ENCODE measurements at places on chromosomes 5 and 9.

- no peak for DNase-seq
Measured at GRCh38 chr9:116635908-116636307, 51.2 kb upstream of the TRIM32 start.

- no peak for DNase-seq
Measured at GRCh38 chr9:27791311-27791710, 218.0 kb upstream of the C9orf72 start.

- DNase-seq: no peak
Measured at GRCh38 chr5:88695232-88695631, 187.8 kb downstream of the MEF2C start.

DNA sequence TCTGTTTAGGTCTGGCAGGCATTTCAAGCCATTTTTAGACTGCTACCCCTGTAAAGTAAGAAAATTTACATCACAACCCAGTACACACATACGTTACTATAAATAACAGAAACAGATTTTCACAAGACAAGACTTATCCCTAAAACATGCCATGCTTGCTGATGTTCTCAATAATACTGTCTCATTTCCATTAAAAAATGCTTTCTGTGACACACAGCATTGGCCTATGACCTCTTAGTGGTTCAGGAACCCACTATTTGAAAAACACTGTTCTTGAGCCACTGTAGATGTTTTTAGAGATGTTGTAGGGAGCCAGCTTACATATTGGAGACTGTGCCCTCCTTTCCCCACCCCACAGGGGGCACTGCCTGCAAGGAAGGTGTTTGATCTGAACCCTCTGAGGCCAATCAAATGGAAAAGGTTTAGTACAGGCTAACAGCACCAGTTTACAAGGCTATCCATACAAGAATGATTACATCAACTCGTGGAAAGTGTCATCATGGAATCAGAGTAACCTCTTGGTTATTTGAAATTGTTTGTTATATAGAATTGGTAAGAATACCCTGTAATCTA is 30.8 kb downstream of the ZSWIM6 start:
- DNase-seq: no peak

DNA sequence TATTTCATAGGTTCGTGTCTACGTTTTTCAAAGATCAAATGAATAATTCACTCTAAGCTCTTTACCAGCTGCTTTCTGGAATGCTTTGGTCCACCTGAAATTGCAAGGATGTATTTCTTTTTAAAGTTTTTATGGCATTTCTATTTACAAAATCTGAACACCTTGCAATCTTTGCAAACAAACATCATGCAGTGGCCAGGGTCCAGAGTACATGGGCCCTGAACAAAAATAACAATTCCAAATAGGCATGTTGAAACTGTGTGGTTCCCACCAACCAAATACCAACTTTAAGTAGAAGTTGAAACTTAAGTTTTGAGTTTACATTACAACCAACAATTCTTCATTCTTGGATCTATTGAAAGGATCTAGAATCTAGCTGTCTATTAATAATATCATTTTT is 180.1 kb upstream of the FTMT start:
- DNase-seq: no peak

GRCh38 chr5:78050888-78051287 is 243.6 kb downstream of the AP3B1 start:
- no peak for DNase-seq

All from smooth muscle cell of the brain vasculature (primary cell).